ENCODE measurements at places on chromosomes 16 and 17.

DNA sequence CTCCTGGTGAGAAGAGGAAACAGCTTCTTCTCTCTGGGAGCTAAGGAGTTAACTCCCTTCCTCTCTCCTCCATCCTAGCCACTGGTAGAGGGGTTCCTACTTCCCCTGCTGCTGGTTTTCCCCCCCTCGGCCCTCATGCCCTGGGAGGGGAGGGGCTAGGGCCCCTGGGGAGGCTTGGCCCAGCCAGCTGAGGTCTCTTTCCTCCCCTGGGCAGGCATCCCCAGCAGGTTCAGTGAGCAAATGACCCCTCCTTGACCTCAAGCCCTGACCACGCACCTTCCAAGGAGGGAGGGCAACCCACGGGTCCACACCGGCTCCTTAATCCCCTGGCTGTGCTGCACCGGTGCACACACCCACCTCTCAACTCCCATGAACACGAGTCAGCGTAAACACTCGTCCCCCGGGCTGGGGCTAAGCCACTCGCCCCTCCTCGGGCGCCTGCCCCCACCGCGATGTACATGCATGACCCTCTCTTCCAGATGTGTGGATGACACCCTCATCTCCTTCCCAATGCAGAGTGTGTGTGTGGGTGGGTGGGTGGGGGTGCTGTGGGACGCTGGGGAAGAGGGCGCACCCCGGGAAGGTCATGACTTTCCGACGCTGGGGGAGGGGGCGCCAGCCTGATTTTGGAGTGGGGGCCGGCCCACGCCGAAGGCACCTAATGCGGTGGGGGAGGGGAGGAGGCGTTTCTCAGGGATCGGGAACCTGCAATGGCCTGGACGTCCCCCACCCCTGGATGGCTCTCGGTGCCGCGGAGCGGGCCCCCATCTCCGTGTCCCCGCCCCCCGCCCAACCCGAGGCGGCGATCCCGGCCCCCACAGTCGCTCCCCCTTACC, 33.7 kb downstream of the SRCIN1 start:
- DNase-seq = no peak

- DNase-seq = no peak
Measured at GRCh38 chr17:43581613-43582012, 35.5 kb upstream of the ETV4 start.

- no peak for DNase-seq
Measured at GRCh38 chr16:60230666-60231065, 1496.5 kb upstream of the GOT2 start.

- no peak for DNase-seq
Measured at GRCh38 chr17:31509805-31510177, 118.3 kb downstream of the RAB11FIP4 start.

- no peak for DNase-seq
Measured at GRCh38 chr16:23216658-23217246, 34.2 kb downstream of the SCNN1G start.

DNA sequence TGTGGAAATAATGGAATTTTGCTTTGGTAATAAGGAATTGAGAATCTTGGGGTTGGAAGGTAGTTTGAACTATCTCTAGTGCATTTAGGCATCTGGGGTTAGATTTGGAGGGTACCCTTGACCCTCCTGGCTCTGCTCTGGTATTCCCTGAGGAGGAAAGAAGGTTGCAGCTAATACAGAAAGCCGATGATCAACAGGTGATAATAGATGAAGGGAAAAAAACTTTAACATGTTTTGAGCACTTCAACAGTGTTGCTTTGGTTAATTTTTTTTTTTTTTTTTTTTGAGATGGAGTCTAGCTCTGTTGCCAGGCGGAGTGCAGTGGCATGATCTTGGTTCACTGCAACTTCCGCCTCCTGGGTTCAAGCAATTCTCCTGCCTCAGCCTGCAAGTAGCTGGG, 4.8 kb downstream of the KAT7 start:
- DNase-seq = no peak

- no peak for DNase-seq
Measured at GRCh38 chr16:80544326-80544725, 3.5 kb downstream of the DYNLRB2 start.

GRCh38 chr17:31147507-31148202, 52.9 kb downstream of the NF1 start:
- no peak for DNase-seq

GRCh38 chr16:64507240-64508024, 614.4 kb downstream of the CDH11 start:
- DNase-seq = no peak

- no peak for DNase-seq
Measured at GRCh38 chr16:53775821-53776431, 72.0 kb downstream of the FTO start.

GRCh38 chr16:23128056-23128455, 21.2 kb downstream of the USP31 start:
- DNase-seq = no peak

GRCh38 chr17:32102172-32102571, 40.1 kb upstream of the RHOT1 start:
- peak; percentile 28 for DNase-seq

- DNase-seq = peak; percentile 92
Measured at GRCh38 chr17:8220783-8221662, 10.6 kb upstream of the AURKB start.

GRCh38 chr17:65183736-65184135, 46.6 kb downstream of the RGS9 start:
- no peak for DNase-seq

GRCh38 chr17:77924757-77925336, 33.7 kb upstream of the TNRC6C start:
- no peak for DNase-seq

Measured in activated naive CD4-positive, alpha-beta T cell treated with anti-CD3 and anti-CD28 coated beads, Interleukin-2, amount 50 U/mL, for 72 hours (primary cell).